Inflammatory macrophage treated with lipopolysaccharide for 1 hour (primary cell): ENCODE measurements at places on chromosomes 6 and 20.

DNA sequence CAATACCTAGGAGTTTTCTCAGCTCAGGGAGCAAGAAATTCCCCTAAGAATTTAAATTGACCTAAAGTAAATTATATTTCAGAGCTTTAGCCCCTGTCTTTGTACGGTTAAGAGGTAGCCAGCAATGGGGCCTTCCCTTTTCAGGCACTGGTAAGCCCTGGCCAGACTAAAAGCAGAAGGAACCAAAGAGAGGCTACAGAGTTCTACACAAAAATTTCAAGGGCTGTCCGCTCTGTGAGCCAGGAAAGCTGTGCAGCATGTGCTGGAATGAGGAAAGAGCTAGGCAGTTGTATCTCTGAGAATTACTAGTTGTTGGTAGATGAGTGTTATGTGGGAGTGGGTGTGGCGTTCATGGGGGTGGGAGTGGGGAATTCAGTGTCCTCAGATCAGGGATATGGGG, 96.3 kb upstream of the MAFB start:
- DNase-seq, result peak; percentile 38

GRCh38 chr6:170561555-170561954, 7.4 kb downstream of the TBP start:
- no peak for DNase-seq

DNA sequence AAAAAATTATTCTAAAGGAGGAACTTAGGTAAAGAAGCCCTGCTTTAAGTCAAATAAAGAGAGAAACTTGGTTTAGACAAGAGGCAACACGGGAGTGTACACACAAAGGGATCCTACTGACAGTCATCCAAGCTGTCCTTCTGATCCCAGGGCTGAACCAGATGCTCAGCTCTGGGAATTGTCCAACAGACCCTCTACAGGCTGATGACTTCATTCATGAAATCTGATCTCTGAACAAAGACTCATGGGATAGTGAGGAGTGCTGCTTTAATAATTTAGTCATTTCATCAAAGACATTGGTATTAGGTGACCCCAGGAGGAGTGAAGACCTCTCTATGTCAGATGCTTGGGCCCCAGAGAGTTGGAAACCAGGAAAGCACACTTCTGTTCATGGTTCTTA, 65.6 kb upstream of the ARMH2 start:
- no peak for DNase-seq

GRCh38 chr20:20710443-20711315, 1.8 kb downstream of the RALGAPA2 start:
- DNase-seq, result peak; percentile 9

DNA sequence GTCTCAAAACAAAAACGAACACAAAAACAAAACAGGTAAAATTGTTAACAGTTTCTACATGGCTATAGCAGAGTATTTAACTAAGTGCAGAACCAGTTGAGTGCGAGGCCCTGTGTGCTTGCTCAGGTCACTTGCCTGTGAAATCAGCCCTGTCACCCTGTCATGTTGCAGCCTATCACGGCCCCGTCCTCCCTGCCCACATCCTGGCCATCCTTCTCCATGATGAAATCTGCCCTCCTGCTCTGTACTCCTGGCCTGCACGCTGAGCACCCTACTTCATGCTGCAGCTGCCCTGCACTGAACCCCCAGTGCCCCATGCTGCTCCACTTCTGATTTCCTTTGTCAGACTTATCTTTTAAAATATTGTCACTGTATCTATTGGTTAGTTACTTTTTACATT, 62.4 kb downstream of the DTD1 start:
- no peak for DNase-seq

DNA sequence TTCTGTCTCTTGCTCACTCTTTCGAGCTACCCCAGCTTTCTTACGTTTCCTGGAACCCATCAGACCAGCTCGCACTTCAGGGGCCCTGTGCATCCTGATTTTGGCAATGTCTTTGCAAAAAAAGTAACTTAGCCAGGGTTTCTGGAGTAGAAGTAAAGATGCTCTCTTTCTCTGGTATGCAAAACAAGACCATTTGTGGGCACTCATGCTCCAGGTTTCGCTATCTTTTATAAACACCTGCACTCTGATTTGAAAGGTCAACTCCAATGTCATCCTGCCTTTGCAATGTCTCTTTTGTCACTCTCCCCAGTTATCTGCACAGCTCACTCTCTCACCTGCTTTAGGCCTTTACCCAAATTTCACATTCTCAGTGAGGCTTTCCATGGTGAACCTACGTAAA, 869.1 kb downstream of the QKI start:
- DNase-seq, result no peak

DNA sequence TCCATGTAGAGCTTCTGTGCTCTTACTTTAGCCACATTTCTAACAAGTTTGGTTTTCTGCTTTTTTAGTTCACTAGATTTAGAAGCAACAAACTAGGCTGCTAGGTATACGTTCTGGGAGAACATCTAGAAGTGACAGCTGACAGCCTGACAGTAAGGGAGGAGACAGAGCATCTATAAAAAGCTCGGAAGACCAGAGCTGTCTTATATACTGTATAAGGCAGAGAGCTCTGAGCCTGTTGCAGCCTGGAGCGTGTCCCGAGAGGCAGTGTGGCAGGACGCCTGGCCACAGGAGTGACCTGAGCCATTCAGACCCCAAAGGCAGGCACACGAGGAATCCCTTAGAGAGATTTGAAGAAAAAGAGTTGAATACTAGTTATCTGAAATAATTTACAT, 24.6 kb downstream of the PPP1R14C start:
- no peak for DNase-seq

DNA sequence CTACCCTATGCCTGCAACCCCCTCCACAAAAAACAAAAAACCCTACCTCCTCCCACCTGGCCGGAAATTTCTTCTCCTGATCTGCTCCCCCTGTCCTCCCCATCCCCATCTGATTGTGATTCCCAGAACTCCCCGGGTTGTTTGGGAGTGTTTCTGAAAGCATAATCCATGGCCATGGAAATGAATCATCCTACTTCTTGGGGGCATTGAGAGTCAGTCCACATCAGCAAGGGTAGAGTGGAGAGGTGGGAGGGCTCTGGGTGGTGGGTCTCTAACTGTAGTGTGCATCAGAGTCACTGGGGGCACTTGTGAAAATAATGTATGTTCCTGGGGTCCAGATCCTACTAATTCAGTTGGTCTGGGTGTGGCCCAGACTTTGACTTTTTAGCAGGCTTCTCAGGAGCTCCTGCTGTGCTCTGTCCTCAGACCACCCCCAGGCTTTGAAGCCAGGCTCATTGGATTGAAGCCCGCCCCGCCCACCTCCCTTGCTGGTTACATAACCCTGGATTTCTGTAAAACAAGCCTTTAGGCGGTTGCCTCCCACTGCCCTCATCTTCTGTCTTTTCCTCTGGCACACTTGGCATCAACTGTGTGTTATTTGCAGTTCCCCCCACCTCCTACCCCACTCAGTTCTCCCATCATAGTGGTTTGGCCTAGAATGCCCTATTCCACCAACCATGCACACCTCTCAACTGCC, 10.5 kb downstream of the PIGT start:
- DNase-seq, result no peak

GRCh38 chr20:58069796-58070663, 158.4 kb downstream of the ANKRD60 start:
- DNase-seq, result no peak

- no peak for DNase-seq
Observed at GRCh38 chr6:47490676-47491075, 13.1 kb downstream of the CD2AP start.

GRCh38 chr6:23181356-23182110, 612.2 kb downstream of the HDGFL1 start:
- no peak for DNase-seq

DNA sequence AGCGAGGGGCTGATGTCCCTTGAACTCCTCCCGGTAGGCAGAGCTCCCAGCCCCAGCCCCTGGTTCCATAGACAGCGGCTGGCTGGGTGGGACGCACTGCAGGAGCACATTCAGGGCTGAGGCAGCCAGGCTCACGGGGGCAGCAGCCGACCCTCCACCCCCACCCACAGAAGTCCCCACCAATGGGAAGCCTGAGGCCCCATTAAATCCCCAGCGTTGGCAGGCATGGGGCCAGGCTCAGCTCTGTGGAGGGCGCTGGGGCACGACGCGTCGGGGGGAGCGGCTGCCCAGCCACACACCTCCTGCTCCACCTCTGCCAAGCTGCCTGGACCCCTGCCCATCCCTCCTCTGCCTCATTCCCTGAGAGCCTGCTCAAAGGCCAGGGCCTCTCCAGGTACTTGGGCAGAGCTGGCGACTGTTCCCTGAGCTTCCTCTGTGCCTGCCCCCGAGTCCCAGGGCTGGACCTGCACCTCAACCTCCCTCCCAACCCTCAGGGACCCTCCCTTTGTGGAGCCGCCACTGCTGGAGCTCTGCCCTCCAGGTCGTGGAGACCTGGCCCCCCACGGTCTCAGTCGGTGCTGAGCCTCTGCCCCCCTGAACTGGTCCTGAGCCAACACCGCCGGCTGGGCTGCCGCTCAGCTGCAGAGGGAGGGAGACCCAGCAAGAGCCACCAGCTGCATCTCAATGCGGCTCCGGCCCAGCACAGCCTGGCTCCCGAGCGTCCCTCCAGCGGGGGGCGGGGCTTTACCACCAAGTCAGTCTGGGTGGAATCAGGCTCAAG, 9.1 kb downstream of the CHRNA4 start:
- no peak for DNase-seq

DNA sequence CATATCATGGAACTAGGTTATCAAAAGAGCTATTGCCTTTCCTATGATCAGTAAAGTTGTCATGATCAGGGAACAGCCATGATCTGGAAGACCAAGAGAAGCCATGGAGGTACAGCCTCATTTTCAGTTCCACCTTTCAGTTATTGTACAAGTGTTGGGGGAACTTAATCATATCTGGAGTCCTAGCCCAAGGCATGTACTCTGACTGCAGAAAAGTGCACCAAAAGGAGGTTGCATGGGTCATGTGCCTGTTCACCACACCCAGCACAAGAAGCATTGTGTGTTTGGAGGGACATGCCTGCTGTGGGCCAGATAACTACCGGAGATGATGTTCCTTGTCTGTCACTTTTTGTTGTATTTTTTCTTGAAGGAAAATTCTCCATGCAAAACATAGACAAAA, 185.8 kb upstream of the MAN1A1 start:
- DNase-seq, result no peak

- no peak for DNase-seq
Observed at GRCh38 chr6:136244061-136244616, 6.0 kb downstream of the MTFR2 start.

- DNase-seq, result no peak
Observed at GRCh38 chr6:170286246-170286933, 4.5 kb downstream of the DLL1 start.

DNA sequence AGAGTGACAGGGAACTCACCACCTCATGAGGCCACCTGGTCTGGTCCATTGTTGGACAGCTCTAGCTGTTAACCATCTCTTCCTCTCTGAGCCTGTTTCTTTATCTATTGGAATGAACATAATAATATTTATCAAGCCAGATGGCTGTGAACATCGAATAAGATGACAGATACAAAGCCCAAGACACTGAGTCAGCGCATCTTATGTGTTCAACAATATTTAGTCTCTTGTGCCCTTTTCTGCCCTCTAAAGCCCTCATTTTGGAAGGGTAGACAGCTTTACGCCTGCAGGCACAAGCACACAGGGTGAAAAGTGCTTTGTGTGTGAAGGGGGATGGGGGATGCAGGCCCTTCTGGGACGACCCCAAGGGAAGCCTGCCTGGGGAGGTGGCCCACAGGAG, 164.0 kb downstream of the GRM4 start:
- no peak for DNase-seq

DNA sequence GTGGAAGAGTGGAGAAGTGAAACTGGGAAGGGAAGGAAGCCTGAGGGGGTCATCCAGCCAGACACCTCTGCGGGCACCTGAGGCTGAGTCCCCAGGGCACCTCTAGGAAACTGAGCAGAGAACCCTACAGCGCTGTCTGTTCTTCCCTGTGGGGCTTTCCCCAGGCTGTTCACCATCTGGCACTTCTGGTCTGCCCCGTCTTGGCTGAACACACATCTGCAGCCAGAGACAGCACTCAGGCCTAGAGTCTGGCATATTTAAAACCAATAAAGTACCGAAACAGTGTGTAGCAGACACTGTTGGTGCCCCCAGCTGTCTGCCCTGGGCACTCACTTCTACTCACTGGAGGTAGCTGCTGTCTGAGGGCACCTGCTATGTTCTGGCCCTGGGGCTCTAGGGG, 9.4 kb upstream of the ARFGEF2 start:
- DNase-seq, result no peak

DNA sequence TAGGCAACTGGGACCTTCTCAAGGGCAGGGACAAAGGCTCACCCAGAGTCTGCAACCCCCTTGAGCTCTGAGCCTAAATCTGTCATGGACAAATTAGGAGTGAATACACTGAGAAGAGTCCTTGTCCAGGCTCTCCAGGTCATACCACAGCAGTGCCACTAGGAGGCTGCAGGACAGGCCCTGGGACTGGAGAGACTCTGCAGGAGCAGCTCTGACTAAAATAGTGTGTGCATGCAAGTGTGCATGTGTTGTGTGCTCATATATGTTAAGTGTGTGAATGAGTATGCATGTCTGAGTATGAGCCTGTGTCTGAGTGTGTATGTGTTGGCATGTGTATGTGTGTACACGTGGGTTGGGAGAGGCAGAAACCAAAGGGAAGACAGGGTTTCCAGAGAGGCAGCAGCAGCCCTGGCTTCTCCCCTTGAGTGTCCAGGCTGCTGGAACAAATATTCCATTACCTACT, 27.1 kb downstream of the MRPL14 start:
- DNase-seq, result peak; percentile 39

DNA sequence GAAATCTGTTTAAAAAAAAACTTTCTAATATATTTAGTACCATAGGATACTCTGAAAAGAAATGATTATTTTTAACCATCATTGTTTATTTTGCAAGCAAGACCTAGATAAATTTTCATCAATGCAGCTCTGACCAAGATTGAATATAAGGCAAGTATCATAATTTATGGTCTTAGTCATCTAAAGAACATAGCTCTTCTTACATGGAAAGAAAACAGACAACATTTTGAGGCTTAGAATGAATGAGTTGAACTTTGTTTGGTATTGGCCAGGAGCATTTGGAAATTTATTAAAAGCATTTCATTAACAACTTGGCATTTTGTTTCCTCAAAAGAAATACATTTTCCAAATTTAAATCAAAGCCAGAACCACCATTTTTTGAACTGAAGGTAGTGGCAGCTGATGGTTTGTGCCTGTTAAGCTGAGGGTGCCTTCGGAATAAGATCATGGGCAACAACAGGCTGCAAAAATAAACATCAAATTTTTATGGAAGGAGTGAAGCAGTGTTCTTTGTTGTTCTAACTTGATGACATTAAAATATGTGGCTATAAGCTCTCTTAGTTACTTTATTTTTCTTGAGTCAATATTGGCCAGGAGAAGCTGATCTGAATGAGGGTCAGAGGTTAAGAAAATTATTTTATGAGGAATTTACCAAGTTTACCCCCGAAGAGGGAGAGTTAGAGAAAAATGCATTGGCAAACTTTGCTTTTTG, 6.7 kb upstream of the ATXN1 start:
- DNase-seq, result no peak

GRCh38 chr6:91213229-91213901, 626.5 kb upstream of the MAP3K7 start:
- no peak for DNase-seq

GRCh38 chr6:155854787-155855186, 399.1 kb upstream of the NOX3 start:
- DNase-seq, result no peak
